Gastroesophageal sphincter (tissue), 4 donors: ENCODE measurements at places on chromosomes 1 and 21. TPM values are rescaled to one million over a fixed set of nuclear protein-coding genes. Genes with fewer than 3 reads are reported as not detected.

DNA sequence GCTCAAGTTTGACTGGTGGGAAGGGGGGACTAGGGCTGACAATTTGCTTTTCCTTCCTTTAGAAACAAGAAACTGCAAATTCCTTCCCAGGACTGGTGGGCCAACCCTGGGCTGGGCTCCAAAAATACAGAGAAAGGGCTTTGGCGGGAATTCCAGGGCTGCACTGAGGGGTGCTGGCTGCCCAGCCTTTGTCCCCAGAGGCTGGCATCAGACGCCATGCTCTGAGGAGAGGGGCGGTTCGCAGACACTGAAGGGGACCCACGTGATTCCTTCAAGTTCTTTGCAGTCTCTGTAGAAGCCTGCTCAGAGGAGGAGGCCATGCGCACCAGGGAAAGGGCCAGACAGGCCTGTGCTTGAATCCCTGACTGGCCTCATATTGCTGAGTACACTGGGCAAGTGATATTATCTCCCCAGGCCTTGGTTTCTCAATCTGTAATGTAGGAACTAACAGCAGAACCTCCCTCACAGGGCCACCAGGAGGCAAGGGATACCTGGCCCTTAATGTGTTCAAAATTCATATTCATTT lies 119.5 kb downstream of the EPHB2 start:
- ATAC-seq: no peak

GRCh38 chr21:43269440-43269839 lies 100.6 kb downstream of the CRYAA start:
- no peak for ATAC-seq

DNA sequence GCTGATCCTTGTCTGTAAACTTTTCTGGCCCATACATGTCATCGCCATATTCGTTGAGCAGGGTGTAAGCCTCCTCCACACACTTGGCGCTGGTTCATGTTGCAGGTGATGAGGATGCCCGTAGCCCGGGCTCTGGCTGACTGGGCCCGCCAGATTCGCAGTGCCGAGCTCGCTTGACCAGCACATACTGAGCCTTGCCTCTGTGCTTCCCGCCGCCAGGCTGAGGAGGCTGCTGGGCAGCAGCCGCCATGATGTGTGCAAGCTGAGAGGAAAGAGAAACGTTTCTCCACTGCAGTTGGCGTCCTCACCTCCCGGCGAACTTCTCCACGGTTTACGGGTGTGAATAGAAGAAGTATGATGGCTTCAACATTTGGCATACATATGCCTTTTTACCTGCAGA lies 89.2 kb downstream of the LTN1 start:
- no peak for ATAC-seq

- no peak for ATAC-seq
Observed at GRCh38 chr1:152459596-152460528, 45.8 kb upstream of the CRNN start.

- peak; percentile 25 for ATAC-seq
Observed at GRCh38 chr1:172823534-172823933, 164.6 kb downstream of the FASLG start.

DNA sequence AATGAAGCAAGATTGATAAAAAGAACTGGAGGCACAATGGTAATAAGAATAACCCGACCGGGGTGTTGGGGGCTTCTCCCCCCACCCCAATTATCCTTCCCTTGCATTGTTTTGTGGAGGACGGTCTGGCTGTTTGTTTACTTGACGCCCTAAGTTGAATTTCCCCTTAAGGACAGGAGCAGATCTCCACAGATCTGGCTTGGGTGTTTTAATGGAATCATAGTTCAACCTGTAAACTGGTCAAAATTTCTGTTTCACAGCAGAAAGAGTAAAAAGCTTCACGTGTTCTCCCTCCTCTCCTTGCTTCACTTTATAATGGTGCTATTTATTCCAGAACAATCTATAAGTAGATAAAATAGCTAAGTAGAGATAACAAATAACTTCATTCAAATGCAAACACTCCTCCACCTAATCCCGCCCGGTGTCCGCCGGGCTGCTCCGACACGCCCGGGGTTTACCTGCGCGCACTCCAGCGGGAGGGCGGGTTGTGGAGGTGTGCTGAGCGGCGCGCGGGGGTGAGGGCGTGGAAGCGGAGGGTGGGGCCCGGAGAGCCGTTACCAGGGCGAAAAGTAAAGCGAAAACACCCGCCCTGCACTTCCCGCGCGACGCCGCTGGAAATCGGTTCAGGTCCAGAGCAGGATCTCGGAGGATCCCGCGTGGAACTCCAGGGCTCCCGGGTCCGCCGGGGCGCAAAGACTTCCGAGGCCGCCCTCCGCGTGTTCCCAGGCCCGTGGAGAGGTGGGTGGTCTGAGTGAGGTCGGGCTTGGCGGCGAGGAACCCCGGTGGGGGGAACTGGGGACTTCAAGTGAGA lies 2.0 kb upstream of the ATF3 start:
- ATAC-seq: no peak

DNA sequence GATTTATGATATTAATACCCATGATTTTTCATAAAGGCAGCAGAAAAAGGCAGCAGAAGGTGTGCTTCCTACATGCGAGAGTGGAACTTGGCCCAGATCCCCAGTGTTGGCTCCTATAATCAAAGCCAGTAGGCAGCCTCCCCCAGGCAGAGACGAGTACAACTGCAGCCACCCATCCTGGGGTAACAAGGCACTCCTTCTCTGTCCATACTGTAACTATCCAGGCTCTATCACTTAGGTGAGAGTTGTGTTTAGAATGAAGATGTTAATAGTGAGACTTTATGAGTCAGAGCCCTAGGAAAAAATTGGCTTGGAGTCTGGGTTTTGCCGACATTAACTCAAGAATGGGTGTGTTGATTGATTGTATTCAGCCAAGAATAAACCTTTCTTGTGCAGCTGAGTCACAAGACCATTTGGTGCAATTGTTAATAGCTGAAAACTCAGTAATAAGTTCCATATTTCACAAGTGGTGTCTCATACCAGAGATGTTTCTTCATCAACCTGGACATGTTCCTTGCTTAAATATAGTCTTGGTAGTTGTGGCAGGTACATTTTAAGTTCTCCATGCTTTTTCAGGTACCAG lies 322.3 kb downstream of the DUSP10 start:
- ATAC-seq: peak; percentile 97

DNA sequence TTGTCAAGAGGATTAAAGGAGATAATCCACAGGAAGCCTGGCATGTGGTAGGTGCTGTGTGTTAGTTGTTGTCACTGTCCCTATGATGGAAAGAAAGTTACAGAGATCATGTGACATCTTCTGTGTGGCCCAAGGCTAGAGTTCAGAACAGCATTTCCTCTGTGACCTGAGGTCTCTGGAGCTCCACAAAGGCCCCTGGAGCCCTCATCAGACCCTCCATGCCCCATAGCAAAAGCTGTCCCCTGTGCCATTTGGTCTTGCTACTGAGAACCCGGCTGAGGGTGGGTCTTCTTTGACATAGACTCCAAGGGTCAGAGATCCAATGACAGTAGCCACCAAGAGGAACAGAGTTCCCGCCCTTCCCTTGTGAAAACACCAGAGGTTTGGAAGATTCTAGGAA lies 8.1 kb downstream of the CELA2B start:
- ATAC-seq: no peak

- no peak for ATAC-seq
Observed at GRCh38 chr1:44283524-44284173, 70.4 kb downstream of the DMAP1 start.

GRCh38 chr1:15526021-15526489 lies 593 bp upstream of the DNAJC16 start:
- ATAC-seq: no peak

DNA sequence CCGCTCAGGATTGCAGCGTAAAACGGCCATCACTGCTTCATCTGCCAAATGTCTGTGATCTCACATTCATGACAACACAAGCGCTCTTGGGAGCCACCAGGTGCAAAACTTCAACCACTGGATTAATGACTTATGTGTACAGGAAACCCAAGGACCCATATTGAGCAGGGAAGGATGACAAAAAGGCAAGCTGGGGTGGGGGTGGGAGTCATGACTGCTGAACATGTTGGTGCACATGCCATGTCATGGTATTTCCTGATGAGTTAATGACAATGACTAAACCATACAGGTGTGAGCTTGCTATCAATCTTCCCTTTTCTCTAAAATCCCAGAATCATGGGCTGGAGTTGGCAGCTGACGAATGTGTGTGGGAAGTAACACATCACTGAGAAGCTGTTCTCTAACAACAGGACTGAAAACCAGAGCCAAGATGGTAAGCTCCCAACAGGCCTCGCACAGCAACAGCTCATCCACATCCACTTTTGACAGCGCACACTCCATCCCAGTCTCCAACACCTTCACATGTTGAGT lies 3.1 kb upstream of the SH2D5 start:
- no peak for ATAC-seq

DNA sequence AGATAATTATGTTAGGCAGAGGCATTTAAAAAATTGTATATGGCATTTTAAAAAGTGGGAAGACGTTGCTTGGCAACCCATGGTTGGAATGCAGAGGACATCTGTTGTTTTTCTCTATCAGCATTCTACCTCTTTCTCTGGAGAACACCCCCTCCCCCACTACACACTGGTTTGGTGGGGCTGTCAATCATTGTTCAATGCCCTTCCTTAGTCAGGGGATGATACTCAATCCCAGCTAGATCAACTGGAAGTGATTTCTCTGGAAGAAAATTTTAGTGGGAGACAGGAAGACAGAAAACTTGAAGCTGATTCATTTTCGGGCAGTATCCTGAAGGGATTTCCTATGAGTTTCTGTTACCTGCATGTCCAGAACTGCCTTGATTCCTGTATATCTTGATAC lies 35.7 kb upstream of the CAP1 start:
- ATAC-seq: no peak

DNA sequence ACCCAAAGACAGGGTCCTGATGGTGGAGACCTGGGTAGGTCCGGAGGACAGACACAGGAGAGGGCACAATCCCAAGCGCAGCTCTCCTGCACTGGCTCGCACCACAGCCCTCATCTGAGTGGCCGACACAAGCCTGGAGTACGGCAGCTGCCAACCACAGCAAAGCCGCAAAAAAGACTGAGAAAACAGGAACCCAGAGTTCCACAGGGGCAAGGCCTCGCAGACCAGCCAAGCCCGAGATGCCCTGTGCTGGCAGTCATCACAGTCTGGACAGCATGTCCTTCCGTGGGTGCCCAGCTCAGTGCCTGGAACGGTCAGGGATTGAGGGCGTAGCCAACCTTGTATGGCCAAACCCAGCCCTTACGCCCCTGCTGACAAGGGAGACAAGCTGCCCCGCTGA lies 11.4 kb downstream of the ZBTB48 start:
- no peak for ATAC-seq

GRCh38 chr1:11447903-11448302 lies 31.1 kb upstream of the DISP3 start:
- no peak for ATAC-seq

DNA sequence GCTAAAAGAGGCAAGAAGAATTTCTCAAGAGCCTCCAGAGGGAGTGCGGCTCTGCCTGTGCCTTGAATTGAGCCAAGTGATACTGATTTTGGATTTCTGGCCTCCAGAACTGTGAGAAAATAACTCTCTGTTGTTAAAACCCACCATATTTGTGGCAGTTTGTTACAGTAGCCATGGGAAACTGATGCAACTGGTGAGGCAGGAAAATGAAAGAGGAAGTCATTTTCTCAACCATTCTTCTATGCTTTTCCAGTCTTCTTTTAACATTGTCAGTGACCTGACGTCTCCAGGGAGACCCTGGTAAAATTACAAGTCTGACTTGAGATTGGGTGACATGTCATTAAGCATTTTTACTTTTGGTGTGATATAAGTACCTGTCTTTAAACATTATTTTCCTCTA lies 5.8 kb downstream of the OR6P1 start:
- no peak for ATAC-seq

GRCh38 chr1:151980287-151981177 lies 13.1 kb downstream of the S100A10 start:
- ATAC-seq: peak; percentile 80

GRCh38 chr1:38817267-38818174 lies 42.1 kb downstream of the RRAGC start:
- no peak for ATAC-seq

- no peak for ATAC-seq
Observed at GRCh38 chr1:205271745-205272144, 44.0 kb downstream of the TMCC2 start.

DNA sequence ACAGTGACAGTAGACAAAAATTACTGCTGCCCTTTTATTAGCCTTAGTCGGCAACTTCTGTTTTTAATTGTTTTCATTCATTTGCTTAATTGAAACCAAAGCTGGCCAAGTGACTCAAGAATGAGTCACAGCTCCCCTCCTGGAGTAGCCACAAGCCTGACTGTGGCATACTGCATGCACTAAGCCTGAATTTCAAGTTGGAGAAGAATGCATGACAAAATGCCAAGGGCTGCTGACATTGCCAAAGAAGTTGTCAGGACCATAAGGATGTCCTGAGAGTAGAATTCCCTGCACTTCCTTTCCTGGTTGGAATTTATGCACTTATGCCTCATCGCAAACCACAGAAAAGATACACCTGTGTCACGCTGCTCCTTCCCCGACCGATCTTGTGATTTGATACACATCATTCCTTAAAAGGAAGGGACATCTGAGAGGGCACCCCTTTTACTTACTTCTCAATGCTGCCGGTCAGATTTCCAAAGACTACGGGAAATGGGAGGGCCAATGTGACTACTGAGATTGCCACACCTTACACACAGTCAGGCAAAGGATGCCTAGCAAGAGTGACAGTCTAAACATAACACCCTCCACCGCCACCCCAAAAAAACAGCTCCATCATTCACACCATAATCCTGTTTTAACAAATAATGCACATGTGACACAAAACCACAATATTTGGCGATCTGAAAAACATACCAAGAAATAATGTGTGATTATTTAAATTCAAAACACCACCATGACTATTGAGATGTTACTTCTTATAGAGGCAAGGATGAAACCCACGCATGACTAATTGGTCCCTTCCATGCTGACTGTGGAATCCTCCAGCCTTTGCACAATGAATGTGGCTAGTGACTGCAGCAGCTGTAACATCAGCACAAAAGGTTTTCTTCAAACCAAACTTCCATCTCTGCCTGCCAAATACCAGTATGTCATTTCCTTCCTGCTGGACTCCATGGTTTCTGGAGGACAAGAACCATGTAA lies 28.2 kb downstream of the VAV3 start:
- ATAC-seq: peak; percentile 64

GRCh38 chr1:84861988-84862644 lies 30.9 kb downstream of the LPAR3 start:
- no peak for ATAC-seq

HJV gene
- total RNA-seq: not detected

C1orf115 gene
- 12.0 TPM for total RNA-seq

OLIG1 gene
- total RNA-seq: not detected

ZFYVE9 gene
- 42.2 TPM for total RNA-seq

RIMKLA gene
- total RNA-seq: 3.0 TPM

ANKRD65 gene
- 16.9 TPM for total RNA-seq

PRELP gene
- total RNA-seq: 67.4 TPM

ANGEL2 gene
- total RNA-seq: 50.2 TPM

ZNF362 gene
- 22.8 TPM for total RNA-seq

OPTC gene
- total RNA-seq: not detected

SLC1A7 gene
- 0.62 TPM for total RNA-seq
